Retina (tissue), 1 donor: ENCODE measurements at places on chromosomes 3 and 15.
A peak's percentile ranks its signal among the peaks of the same experiment; 100 is the strongest.

- no peak for DNase-seq
Measured at GRCh38 chr3:71657831-71658530, 67.2 kb downstream of the EIF4E3 start.

DNA sequence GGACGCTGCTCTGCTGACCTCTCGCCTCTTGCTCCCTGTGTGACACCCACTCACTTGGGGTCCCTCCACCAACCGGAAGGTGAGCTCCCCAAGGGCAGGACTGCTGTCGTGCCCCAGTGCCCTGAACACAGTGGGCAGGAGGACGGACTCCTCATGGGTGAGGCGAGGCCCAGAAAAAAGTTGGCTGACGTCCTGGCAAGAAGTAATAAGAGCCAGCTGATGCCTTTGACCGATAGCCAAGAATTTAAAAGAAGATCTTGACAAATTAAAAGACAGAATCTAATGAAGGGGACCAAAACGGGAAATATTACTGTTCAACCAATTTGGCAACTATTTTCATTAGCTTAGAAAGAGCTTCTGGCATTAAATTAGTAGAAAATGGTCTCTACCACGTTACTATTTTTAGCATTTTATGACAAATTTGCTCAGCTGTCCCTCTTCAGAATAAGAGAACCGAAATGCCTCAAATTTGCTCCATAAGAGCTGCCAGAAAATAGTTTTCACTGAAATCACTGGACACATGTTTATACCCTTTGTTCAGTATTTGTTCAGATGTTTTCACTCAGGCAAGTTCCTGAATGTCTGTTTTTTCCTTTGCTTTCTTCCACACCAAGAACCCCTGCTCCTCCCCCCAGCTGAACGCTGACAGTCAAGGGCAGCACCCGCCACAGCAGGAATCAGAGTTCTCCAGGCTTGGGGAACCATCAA is 60.5 kb downstream of the XXYLT1 start:
- DNase-seq: no peak

DNA sequence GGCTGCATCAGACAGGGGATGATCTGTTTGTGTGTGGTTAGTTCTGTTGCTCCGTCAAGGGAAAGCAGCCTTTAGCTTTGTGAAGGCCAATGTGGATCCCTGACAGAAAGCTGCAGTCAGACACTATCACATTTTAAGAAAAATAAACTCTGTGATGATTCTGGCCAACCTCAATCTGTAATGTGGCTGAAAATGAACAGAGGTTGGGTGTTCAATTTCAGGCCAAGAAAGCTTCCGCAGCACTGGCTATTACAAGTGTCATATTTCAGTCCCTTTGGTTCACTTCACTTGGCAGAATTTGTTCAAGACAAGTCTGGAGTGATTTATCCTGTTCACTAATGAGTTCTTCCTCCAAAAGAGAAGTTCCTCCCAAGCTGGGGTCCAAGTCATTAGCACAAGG is 571.8 kb upstream of the IL12A start:
- no peak for DNase-seq

DNA sequence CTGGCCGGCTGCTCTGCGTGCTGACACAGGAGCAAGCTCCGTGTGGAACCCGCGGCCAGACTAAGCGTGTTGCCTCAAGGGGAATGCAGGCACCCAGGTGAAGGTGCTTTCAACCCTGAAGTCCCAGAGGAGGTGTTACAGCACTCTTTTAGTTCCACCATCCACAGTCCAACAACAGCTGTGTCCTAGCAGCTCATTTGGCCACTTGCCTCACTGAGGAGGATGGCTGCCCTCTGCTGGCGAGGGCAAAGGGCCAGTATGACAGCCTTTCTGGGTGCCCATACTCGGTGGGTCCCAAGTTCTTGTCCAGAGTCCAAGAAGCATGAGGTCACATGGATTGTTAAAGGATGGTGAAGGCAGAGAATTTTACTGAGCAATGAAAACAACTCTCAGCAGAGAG is 87.8 kb downstream of the C3orf85 start:
- no peak for DNase-seq

DNA sequence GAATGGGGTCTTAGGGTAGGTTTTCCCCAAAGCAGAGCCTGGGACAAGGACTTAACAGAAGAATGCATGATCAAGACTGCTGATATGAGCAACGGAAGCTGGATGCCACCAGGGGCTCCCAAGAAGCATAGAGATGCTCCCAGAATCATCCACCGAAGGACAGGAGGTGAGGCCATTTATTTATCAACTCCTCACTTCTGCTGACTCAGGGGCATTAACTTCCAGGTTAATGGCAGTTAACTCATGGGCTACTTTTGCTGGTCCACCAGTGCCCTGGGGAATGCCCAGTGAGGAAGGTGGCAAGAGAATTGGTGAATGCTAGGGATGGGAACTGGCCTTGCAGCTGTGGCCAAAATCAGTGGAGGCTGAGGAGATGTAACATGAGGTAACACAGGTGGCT is 27.8 kb downstream of the TAFA4 start:
- no peak for DNase-seq

- no peak for DNase-seq
Measured at GRCh38 chr3:169146866-169147237, 516.7 kb downstream of the MECOM start.

GRCh38 chr3:187263270-187263669 is 28.3 kb downstream of the MASP1 start:
- DNase-seq: no peak

- DNase-seq: no peak
Measured at GRCh38 chr3:182111967-182112366, 400.2 kb downstream of the SOX2 start.

DNA sequence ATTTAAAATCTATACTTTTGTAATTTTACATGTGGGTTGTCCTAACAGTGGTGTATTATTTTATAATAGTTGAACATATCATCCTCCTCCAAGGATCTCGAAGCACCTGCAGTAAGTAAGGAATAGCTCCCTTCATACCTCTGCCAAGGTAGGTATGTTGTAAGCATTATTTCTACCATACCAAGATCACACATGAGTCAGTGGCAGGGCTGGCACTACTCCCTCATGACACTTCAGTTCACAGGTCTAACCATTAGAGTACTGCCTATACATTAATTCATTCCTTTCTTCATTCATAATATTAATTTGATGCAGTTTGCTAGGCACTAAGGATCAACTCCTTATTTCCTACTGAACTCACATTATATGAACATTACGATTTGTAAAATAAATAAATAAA is 11.9 kb upstream of the LEKR1 start:
- no peak for DNase-seq

GRCh38 chr15:80177156-80177555 is 24.4 kb downstream of the FAH start:
- no peak for DNase-seq

GRCh38 chr3:108100906-108101660 is 10.3 kb upstream of the CD47 start:
- no peak for DNase-seq

DNA sequence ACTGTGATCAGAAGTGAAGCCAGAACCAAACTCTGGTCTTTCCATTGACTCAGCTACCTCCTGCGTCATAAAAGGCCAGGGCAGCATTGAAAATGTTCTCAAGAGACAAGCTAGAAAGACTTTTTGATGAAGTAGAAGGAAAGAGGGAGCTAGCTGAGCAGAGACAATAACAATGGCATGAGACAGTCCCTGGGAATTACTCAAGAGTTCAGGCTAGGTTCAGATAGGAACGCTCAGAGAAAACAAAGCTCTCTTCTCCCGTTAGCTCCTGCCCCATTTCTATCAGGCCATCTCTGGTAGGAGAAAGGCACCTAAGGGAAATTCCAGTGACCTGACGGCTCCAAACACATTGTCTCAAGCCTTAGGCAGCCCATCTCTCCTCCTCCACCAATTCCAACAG is 7.0 kb upstream of the OXTR start:
- no peak for DNase-seq

DNA sequence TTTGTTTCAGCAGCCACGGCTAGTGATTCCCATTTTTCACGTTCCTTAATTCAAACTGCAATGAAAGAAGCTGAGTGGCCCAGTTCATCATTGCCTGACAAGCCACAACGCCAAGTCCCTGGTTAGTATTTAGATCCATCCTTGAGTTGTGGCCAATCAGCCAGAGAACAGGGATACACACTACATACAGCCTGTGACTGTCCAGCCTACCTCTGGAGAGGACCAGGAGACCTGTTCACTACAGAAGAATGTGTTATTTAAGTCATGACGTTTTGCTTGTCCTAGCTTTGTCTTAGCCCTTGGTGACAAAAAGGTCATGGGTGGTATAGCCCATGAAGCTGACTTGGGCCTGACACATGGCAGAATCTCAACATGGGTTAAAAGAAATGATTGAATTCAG is 2.7 kb upstream of the TPM1 start:
- no peak for DNase-seq

GRCh38 chr3:59438492-59438891 is 388.7 kb upstream of the CFAP20DC start:
- DNase-seq: no peak

DNA sequence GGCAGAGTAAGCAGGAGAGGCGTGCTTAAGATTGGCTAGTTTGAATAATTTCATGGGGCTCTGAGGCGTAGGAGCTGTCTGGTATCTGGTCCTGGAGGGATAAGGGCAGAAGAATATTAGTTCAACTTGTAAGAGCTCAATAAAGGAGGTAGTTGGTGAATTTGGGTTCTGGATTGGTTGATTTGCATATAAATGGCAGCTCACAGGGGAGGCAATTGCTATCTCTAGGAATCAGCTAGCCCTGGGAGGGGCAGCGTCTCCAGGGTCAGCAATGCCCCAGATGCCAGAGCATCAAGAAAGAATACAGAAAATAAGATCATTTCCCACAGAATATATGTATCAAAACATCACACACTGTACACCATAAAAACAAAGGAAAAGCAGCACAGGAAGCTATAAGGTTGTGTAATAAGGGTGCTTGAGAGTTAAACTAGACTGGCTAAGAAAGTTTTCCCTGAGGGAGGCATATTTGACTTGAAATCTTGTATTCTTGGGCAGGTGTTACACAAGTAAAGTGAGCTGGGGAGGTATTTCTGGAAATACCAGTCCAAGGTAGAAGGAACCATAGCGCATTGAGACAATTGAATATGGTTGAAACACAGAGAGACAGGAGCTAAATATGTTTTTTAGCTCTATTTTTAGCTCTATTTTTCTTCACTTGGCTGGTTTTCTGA is 6.1 kb downstream of the MOBP start:
- no peak for DNase-seq

DNA sequence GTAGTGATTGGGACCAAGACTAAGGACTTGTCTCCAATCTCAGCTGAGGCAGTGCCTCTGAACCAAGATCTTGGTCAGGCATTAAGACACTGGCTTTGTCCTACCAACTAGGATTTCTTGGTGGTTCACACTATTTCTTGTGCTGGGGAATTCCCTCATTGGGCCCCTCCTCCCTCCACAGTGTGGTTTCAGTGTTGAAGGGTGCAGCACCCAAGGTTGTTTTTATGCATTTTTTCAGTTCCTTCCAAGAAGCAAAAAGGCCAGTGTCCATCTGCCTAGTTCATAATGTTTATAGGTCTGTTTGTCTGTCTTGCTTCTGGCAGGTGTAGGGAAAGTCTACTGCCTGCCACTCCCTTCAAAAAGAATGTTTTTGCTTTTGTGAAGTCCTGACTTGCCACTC is 10.6 kb upstream of the ITPKA start:
- no peak for DNase-seq

DNA sequence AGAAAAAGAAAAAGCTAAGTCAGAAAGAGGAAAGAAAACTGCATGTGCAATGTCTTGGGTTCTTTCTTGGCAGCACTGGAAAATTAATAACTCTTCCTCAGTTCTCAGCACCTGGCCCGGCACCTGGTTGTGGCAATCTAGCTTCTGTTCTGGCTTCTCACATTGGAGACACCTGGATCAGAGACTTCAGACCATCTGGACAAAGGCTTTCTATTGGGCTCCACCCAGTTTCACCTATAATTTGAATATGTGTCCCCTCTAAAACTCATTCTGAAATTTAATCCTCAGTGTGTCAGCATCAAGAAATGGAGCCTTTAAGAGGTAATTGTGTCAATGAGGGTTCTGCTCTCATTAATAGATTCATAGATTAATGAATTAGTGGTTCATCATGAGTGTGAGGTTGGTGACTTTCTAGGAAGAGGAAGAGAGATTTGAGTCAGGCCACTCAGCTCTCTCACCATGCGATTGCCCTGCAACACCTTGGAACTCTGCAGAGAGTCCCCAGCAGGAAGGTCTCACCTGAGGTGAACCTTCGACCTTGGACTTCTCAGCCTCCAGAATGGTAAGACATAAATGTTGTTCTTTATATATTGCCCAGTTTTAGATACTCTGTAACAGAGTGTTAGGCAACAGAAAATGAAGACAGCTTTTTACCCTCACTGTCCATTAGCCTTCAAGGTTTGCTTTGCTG is 679.9 kb downstream of the NTRK3 start:
- DNase-seq: no peak

- DNase-seq: peak; percentile 63
Measured at GRCh38 chr15:48555241-48555881, 90.1 kb downstream of the FBN1 start.

- no peak for DNase-seq
Measured at GRCh38 chr3:41907330-41908073, 54.4 kb downstream of the ULK4 start.

DNA sequence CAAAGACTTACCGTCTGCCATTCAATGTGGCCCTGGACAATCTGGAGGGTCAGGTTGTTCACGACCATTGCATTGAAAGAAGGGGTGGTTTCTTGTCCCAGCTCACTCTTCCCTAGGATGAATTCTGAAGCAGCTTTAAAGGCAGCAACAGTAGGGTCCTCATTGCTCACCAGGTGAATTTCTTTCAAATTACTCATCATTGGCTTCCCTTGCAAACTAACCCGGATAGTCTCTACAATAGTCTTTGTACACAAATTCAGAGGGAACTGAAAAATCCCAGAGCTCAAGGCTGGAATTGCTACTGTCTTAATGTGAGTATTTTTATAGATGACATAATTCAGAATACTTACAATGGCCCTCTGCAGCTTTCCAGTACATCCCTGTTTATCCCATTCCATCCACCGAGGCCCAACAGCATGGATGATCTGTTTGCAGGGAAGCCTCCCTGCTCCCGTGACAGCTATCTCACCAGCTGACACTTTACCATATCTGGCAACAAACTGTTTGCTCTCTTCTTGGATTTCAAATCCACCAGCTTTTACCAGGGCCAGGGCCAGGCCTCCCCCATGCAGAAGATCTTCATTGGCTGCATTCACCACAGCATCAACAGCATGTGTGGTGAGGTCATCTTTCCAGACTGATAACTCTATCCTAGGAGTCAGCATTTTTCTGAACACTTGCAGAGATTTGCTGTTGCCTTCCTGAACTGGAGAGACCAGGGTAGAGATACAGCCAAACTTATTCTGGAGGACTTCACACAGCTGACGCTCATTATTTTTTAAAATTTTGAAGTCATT is 8.6 kb downstream of the PARP9 start:
- no peak for DNase-seq

GRCh38 chr3:134749802-134750553 is 45.1 kb upstream of the EPHB1 start:
- no peak for DNase-seq

GRCh38 chr3:178950676-178951075 is 120.9 kb downstream of the ZMAT3 start:
- DNase-seq: no peak

DNA sequence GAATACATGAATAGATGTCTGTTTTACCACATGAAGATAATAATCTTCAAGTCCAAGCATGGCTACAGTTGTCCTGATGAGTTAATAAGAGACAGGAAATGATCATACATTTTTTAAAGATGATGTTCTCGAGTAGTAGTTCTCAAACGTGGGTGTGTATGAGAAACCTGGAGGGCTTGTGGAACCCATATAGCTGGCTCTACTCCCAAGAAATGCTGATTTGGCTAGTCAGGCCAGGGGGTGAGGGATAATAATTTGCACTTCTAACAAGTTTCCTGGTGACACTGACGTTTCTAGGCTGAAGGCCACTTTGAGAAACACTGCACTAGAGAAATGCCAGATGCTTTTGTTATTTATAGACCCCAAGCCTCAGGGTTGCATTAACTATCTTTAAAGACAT is 37.0 kb downstream of the ROPN1B start:
- DNase-seq: no peak
